Left colon (tissue), 2 donors: ENCODE measurements at places on chromosomes 7 and 10.

DNA sequence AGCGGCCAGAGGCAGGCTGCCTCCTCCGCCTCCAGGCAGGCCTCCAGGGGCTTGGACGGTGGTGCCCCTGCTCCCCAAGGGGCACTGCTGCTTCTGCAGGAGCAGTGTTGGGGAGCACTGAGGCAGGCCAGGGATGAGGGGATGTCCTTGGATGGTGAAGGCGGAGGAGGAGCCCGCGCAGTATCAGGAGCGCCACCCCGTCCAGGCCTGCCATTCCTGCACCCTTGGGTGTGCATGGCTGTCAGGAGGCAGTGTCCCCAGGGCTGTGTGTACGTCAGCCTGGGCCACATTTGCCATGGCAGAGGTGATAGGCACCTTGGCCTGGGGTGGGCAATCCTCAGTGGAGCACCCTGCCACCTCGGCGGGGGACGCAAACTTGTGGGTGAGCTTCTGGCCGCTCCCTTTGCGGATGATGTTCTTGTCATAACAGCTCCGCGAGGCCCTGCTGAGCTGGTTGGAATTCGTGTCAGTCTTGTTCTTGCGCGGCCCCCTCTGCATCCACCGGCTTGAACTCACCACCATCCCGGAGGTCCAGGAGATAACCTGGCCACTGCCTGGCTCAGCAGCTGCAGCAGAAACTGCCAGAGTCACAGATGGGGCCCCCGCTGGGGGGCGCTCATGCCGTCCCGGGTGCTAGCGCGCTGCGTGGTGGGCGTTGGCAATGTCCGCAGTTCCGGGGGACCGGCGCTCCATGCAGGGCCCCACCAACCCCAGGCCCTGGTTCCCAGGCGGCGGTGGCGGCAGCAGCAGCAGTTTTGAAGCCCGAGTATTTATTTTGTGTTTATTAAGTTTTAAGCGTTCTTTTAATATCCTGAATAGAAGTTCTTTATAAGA lies 182.3 kb upstream of the ADCY1 start:
- no peak for DNase-seq

GRCh38 chr10:16360001-16360400 lies 76.8 kb upstream of the PTER start:
- no peak for DNase-seq

GRCh38 chr10:22784668-22785067 lies 70.3 kb upstream of the PIP4K2A start:
- DNase-seq = no peak

- no peak for DNase-seq
Observed at GRCh38 chr7:26279405-26279804, 12.3 kb upstream of the SNX10 start.

- no peak for DNase-seq
Observed at GRCh38 chr10:62972103-62972502, 155.9 kb upstream of the EGR2 start.

- DNase-seq = no peak
Observed at GRCh38 chr7:236967-237366, 44.6 kb downstream of the FAM20C start.
